ENCODE measurements at places on chromosomes 5 and 9.

DNA sequence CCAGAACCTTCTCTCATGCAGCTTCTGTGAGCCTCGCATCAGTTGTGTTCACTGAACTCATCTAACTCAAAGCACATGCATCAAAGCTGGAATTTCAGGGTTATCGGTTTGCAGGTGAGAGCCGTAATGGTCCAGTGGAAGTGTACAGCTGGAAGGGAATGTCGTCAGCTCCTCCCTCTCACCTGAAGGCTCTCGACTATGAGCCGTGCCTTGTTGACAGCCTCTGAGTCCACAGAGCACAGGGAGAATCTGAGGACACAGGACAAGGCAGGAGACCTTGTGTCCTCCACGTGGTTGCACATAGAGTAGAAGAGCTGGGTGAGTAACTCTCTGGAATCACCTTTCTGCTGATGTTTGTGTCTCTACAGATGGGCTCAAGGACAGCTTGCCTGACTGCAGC, 38.8 kb downstream of the PROP1 start:
- no peak for DNase-seq

DNA sequence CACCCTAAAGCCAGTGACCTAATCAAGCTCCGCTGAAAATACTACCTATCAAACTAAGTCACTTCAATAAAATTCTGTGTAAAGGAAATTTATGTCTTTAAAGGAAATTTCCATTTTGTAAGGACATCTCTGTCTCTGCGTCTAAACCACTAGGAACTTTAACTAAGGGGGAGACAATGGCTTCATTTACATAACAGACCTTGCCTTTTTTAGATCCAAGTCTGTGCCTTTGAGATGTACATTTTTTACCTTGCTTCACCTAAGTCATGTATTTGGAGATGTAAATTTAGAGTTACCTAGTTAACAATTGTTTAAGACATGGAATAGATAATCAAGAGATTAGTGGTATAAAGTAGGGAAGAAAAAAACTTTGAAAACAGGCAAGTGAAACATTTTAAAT, 10.2 kb upstream of the GLT6D1 start:
- DNase-seq, result no peak

DNA sequence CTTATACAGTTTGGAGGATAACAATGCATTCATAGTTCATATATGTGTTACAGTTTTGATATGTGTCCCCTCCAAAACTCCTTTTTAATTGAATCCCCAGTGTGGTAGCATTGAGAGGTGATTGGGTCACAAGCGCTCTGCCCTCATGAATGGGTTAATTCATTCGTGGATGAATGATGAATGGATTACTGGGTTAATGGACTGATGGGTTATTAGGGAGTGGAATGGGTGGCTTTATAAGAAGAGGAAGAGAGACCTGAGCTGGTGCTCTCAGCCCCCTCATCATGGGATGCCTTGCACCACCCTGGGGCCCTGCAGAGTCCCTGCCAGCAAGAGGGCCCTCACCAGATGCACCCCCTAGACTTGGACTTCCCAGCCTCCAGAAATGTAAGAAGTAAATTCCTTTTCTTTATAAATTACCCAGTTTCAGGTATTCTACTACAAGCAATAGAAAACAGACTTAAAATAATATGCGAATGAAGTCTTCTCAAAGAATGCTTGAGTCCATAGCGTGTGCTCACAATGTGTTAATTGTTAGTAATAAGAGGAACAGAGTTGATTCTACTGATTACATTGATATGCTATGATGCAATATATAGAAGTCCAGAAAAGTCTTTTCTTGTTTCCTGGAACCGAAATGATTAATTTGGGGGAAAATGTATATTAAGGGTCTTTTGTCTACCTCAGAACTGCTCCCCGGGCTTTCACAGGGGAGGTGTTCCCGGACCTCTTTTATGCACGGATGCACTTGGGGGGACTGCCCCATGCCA, 190.2 kb downstream of the ERCC6L2 start:
- no peak for DNase-seq

GRCh38 chr5:178204935-178205748, 809 bp downstream of the HNRNPAB start:
- peak; percentile 35 for DNase-seq

DNA sequence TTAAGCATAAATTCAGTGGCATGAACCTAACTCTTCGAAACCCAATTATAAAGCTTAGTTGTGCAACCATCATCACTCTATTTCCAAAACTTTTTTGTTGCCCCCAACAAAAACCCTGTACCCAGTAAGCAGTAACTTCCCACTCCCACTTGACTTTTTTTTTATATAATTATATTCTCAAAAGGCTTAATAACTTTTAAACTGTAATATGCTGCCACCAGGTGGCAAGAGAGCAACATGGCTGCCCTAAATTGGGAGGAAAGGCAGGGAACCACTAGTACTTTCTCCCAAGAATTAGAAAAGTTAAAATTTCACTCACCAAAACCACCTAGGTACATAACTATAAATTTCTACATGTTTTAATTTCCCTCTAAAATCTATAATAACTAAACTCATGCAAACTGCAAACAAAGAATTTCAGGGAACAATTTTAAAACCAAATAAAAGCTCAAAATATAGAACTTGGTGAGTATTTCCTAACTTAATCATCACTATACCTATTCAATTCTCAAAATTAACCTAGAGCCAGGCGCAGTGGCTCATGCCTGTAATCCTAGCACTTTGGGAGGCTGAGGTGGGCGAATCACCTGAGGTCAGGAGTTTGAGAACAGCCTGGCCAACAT, 50.2 kb upstream of the RNF38 start:
- DNase-seq, result no peak

DNA sequence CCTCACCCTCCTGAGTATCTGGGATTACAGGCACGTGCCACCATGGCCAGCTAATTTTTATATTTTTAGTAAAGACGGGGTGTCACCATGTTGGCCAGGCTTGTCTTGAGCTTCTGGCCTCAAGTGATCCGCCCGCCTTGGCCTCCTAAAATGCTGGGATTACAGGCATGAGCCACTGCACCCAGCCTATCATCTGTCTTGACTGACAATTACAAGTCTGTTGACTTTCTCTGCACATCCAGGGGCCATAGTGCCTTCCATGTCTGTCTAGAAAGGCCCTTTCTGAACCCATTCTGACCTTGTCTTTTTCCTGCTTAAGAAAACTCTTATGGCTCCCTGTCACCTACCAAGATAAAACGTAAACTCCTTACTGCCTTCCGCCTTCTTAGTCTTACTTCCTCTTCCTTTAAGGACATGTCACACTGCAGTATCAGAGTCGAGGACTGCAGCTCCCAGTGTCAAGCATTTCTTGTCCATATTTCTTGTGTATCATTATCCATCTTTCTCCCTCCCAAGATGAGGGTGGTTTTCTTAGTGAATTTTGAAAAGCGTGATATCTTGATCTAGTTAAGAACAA, 49.9 kb upstream of the SHB start:
- no peak for DNase-seq

- DNase-seq, result no peak
Observed at GRCh38 chr9:34177593-34178435, 1.0 kb upstream of the UBAP1 start.

- no peak for DNase-seq
Observed at GRCh38 chr5:172473427-172473826, 19.1 kb upstream of the SH3PXD2B start.

GRCh38 chr9:6978591-6978990, 220.8 kb downstream of the KDM4C start:
- no peak for DNase-seq

DNA sequence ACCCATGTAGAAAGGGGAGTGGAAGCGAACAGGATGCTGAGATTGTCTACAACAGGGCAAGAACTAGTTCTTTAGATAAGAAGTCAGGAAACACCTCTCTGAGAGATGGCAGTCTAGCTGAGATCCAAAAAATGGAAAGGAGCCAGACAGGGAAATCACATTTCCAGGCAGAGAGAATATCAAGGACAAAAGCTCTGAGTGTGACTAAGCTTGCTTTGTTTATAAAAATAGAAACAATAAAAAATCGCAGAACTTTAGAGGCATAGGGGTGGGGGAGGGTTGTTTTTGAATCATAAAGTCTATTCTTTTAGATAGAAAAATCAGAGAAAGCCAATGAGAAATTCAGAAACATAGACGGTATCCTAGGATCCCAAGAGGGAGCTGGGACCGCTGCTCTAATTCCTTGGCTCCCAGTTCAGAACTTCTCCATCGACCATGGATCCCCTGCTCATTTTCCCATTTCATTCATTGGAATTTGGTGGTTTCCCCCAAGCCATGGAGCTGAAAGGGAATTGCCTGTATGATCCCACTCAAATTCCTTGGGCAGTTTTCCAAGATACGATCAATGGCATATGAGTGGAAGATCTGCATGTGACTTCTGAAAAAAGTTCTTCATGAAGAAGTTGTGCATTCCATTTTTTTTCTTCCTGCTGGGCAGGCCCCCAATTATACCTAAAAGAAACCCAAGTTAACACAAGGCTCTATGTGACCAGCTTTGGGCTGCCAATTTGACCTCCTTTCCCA, 182.0 kb downstream of the GRIA1 start:
- DNase-seq, result no peak

GRCh38 chr9:75930730-75931321, 40.4 kb downstream of the PCSK5 start:
- no peak for DNase-seq

All from stimulated activated CD4-positive, alpha-beta T cell treated with anti-CD3 and anti-CD28 coated beads, Interleukin-1b, Interleukin-23, amount 100 ng/mL, for 1 hour (primary cell).